ENCODE measurements at places on chromosomes 6 and 20.

DNA sequence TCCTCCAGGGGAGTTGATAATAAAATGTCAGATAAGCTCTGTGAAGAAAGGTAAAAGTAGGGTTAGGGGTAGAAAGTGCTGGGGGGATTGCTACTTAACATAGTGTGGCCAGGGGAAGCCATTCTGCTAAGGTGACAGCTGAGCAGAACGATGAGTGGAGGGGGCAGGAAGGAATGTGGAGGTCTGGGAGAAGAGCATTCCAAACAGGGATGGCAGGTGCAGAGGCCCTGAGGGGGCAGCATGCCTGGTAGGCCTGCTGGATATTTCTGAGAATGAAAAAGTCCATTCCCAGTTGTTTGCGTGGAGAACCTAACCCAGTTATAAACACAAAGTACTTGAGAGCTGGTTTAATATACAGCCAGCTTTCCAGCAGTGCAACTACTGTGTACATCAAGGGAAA lies 9.3 kb downstream of the GFRA4 start:
- no peak for DNase-seq

DNA sequence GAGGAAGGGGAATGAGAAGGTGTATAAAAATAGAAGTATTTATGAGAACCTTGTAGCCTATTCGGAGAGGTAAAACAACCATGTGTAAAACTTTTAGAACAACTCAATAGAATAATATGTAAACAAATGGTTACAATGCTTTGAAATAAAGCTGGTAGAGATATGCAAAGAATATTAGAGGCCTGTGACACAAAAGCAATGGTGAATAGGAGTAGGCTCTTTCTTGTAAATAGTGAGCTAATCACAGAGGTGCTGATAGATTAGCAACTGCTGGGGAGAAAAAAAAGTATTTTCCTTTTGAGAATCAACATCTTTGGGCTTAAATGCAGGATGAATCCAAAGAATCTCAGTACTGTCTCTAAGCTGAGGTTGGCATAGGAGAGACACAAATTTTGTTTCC lies 7.0 kb downstream of the TMEM200A start:
- no peak for DNase-seq

- DNase-seq = no peak
Measured at GRCh38 chr20:55143601-55144000, 668.2 kb downstream of the DOK5 start.

DNA sequence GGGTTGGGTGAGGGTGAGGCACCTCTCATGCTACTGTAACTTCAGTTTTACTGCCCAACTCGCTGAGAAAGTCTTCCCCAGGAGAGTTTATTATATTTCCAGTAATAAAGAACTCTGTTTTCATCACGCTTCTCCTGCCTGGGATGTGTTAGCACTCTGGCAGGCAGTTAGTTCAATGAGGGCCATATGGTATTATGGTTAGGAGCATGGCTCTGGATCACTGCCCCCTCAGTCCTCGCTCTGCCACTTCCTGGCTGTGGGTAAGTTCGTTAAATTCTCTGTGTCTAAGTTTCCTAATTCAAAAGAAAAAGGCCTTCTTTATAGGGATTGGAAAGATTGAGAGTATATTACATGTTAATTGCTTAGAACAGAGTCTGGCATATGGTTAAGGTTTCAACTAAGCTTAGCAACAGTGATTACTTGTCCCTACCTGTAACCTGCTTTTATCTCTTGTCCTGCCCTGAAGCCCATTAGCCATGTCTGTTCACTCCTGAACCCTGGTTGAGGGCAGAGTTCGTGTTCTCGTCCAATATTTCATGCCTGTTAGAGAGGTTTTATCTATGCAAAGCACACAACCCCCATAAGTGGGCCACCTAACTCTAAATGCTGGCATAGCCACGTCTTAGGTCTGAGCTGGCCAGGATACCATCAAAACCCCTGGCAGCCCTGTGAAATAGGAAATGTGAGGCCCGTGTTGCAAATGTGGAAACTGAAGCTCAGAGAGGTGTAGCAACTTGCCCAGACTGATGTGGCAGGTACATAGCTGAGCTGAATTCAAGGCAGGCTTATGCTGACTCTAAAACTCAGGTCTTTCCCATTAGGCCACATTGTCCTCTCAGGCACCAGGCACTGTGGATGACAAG lies 342.5 kb upstream of the JARID2 start:
- peak; percentile 78 for DNase-seq

DNA sequence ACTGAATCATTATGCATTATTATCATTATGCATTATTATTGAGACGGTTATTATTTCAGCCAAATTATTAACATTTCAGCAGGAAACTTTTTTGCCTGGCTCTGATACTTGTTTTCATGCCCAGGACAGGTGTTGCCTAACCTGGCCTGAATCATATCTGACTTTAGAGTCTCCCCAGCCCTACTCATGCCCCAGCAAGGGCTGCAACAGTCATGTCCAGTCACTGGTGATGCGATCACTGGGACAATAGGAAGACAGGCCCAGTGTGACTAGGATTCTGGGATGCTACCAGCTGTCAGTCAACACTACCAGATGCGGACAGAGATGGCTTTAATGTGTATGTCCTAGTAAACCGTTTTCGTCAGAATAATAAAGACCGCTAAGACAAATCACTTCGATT lies 285.0 kb downstream of the KHDC1L start:
- peak; percentile 69 for DNase-seq

DNA sequence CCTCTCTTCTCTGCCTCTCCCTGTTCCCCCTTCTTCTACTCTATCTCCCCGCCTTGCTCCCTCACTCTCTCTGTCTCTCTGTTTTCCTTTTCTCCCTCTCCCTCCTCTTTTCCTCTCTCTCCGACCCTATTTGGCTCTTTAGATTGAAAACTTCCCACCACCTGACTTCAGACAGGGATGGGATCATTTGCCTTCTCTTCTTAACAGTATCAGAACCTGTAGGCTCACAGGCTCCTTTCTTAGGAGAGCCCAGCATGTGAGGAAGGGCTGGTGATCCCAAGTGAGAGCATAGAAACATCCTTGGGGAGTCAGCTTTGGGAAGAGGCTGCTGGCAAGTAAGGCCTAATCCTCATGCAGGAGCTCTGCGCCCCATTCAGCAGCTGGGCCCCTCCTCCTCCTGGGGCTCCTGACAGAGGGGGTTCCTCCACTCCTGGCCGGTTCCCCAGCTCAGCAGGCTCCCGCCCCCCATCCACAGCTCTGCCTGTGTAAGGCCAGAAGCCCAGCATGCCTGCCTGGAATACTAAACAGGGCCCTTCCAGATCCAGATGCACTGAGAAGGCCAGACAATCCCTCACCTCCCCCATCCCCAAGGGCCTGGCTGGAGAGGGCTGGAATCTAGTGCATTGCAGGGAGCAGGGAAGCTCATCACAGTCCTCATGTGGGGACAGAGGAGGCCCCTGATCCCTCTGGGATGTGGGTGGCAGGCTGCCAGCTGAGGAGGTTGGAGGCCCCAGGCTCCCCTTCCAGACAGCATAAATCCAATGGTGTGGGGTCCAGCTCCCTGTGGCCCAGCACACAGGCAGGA lies 93.4 kb downstream of the PTPRT start:
- peak; percentile 87 for DNase-seq

DNA sequence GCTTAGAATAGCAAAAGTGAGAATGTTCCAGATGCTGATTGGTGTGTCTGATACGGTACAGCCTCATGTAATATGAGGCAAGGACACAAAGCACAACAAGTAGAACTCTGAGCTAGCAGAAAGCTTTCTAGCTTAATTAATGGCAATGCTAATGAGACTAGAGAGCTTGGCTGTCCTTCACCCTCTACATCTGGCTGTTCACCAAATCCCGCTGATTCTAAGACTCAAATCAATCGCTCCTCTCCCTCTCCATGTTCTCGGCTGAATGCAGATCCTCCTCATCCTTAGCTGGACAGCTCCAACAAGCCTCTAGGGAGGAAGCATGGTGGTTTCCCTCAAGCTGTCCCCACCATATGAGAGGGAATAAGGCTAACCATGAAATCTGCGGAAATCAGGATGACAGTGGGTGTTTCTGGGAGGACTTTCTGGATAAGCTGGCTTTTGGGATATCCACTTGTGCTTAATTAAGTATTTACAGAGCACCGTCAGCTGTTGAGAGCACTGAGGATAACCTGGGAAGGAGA lies 128.9 kb downstream of the FOXC1 start:
- DNase-seq = peak; percentile 84

DNA sequence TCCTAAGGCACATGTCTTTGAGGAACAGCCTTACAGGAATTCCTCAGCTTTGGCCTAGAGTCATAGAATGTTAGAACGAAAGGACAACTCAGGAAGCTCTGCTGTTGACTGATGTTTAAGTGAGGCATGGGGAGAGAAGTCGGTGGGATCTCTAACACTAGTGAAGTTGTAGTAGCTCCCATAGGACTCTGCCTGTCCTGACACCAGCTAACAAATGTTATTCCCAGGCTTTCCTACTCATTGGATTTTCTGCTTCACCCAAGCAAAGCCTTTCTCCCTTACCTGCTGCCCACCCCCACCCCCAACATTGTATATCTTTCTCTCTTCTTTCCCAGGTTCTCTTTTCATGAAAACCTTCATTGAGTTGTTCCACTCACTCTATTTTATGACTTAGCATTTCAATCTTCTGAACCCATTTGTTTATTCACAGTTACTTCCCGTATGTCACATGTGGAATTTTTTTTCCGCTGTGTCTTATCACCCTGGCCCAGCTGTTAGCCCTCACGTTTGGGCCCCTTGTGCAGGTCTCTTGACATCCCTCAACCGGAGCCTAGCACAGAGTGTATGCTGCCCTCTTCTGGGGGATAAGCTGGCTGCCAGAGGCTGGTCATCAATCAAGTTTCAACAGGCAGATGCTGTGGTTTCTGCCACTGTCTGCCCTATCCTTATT lies 39.2 kb upstream of the RNF8 start:
- DNase-seq = peak; percentile 83

DNA sequence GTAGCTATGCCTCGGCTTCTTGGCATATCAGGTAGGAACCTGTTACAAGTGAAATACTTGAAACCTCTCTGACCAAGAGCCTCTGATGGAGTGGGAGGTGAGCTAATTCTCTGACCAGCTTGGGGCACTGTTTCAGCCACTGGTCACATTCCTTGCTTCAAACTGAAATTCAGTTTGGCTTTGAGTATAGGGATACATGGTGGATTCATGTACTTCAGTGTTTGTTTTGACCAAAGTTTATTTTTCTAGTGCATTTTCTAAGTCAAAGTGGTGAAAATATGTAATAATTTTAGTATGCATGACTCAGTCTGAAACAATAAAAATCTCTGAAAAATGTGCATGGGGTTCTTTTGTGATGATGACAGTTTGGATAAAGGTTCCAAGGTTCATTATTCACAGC lies 18.6 kb downstream of the TTPAL start:
- no peak for DNase-seq

DNA sequence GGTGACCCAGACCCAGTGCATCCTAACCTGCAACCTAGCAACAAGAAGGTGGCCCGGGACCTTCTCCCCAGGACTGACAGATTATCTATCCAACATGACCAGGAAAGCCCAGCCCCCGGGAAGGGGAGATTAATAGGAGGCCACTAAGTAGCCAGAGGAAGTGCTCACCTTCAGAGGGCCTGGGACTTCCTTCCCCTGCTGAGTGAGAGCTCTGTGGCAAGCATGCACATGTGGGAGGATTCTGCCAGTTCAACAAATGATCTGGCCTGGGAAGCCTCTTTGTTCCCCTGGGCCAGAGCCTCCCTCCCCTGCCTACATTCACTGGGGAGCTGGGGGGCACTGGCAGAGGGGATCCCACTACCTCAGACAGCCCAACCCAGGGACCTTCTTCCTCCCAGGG lies 39.6 kb downstream of the SHLD1 start:
- DNase-seq = no peak

DNA sequence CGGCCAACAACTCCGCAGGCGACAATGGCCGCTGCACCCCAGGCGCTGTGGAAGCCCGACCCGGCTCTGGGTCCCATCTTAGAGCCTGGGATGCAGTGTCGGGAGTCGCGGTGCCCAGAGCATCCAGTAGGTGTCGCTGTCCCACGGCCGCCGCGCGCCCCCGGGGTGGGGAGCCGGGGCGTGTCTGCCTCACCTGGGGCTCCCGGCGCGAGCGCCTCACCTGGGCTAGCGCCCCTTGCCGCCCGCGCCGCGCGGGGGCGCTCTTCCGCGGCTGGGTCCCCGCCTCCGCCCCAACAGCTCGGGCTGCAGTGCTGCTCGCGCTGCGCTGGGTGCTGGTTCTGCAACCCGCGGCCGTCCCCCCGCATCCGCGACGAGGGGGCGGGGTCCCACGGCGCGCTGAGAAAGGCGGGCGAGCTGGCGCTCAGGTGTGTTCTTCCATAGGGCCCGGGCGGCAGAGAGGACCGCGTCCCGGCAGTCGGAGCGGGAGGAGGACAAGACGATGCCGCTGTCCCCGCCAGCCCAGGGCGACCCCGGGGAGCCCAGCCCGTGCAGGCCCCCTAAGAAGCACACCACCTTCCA lies at the start of gene CRYBG1:
Gene CRYBG1, plus strand, starts transcription at position 308 of the 579 bp plus-strand sequence. Its CDS starts 192 bp downstream, at position 500.
- peak; percentile 79 for DNase-seq

DNA sequence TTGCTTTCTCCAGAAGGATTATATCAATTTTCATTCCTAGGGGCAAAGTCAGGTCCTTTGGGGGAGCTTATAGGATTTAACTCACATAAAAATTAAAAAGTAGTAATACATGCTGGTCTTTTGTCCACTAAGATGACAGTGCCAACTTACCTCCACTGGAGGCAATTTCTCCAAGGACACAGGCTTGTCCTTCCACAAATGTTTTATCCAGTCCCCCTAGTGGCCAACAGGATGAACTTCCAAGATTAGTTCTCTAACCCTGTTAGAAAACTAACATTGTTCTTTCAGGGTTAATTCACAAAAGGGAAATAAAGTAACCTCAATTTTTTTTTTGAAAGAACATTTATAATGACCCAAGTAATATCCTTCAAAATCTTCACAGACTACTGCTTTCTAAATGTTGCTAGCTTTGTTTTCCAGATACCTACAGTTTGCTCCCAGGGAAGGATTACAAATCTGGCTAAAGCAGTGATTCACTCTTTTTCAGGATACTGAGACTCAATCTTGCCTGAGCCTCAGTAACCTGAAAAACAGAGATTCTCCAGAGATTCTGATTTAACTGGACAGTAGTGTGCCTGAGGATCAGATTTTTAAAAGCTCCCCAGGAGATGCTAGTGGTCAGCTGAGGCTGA lies 31.7 kb upstream of the UBR2 start:
- DNase-seq = peak; percentile 85
